ENCODE measurements at places on chromosomes 2 and 18.

DNA sequence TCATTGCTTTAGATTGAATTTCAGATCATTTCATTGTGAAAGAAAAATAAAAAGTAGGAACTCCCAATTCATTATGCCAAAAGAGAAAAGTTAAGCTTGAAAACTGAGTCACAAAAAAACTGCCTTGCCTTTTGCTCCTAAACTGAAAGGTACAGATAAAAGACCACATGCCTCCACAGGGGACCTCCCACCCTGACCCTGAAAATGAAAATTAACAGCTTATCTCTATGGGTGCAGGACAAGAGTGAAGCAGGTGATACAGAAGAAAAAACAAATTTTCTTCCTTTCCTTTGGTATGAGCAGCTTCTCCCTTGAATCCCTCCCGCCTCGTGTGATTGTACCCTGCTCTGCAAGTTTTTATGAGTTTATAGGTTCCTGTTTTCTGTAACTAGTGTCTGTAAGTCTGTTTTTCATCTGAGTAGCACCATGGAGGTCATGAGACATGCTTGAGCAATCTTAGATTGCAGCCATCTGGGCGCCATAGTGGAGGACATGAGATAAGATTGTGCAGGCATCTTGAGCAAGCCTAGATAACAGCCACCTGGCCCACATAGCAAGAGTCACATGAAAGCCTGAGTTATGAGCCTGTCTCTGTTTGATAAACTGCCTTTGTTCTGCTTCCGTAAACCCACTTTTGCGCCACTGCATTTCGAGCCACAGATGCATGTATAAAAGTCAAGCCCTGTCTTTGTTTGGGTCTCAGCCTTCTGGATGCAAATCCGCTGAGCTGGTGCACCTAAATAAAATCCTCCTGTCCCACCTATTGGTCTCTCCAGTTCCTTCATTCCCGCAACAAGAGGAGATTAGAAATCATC lies 56.2 kb upstream of the DYNC1I2 start:
- no peak for DNase-seq

DNA sequence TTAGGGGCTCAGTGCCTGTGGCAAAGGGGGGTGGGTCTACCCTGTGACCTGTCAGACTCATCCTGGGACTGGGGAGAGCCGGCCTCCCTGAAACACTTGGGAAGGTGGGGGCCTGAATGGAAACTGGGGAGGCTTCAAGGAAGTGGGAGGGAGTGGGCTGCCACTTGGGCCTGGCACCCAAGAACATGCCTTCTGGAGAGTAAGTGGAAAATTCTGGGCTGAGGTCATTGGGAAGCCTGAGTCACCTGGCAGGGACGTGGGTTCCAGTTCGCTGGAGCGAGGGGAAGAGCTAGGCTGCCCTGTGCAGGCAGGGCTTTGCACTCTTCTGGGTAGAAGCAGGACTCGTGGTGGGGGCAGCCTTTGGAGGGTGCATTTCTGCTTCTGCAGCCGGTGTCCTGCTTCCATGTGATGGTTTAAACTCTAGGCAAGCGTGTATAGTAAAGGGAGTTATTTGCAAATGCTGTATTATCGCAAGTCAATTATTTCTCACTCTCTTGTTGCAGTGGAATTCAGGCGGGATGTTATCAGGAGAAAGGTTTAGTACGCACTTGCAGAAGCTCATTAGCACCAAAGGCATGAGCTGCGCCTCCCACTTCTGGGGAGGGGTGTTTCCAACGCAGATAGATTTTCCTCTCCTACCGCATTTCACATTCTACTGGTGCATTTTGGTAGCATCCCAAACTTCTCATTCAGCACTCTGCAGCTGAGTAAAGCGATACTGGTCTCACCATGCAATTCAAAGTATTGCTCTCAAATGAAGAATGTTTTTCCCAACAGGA lies 3.8 kb downstream of the LRRFIP1 start:
- no peak for DNase-seq

GRCh38 chr2:1837022-1837421 lies 92.7 kb upstream of the PXDN start:
- no peak for DNase-seq

DNA sequence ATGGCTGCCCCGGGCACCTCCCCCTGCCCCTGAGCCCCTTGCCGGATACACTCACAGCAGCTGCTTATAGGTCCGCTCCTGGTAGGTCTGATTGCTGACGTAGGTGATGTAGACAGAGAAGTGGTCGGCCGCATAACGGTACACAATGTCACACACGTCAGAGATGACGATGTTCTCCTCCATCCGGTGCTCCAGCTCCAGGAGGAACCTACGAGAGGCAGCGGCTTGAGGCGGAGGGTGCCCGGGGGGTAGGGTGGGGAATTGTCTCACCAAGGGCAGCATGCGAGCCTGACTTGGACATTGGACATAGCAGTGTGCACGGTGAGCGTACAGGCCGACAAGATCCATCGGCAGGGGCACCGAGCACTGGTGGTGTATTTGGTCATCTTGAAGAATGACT lies 22.8 kb downstream of the SNORC start:
- no peak for DNase-seq

DNA sequence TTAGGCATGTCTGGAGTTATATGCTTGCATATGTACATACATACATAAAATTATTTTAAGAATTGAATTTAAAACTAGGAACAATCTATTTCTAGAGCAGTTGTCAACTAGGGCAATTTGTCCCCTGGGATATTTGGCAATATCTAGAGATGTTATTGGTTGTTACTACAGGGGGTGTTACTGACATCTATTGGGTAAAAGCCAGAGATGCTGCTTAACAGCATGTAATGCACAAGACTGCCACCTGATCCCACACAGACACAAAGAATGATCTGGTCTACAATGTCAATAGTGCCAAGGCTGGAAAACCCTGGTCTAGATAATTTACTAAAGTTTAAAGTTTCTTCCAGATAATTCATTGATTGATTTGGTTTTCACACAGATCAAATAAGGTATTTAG lies 185.3 kb downstream of the NYAP2 start:
- no peak for DNase-seq

GRCh38 chr18:72922895-72923294 lies 55.1 kb upstream of the NETO1 start:
- DNase-seq: no peak

DNA sequence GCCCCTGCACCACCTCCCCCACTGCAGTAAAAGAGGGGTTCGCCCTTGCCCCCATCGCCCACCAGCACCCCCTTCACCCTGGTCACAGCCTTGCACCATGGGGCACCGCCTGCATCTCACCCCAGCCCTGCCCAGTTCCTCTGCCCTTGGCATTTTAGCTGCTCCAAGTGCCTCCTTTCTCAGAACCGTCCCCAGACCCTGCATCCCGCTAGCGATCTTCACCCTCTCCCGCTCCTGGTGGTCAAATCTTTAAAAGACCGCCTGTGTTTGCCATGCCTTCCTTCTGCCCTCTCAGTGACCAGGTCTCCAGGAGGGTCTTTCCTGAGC lies 114.7 kb upstream of the OTOS start:
- no peak for DNase-seq

DNA sequence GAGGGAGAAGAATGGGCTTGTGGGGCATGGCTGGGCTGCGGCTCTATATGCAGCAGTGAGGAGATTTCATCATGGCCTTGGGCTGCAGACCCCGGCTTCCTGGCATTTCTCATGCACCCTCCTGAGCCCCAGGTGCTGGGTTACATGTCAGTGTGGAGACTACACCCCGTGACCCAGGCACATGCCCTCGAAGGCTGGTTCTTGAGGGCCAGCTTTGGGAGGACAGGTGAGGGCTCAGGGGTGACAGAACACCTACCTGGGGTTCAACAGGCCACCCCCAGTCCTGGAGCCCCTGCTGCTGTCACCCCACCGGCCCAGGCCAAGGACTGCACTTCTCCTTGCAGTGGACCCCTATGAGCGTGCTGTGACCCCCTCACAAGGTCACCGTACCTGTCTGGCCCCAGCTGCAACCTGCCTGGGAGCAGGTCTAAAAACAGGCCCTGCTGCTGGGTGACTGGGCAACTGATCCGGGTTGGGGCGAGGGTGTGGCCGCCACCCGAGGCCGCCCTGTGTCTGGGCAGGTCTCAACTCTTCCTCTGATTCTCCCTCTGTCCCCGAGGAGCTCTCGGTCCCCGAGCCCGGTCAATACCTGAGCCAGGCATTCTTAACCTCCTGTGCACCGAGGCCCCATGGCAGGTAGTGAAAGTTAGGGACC lies 94.8 kb upstream of the OTOS start:
- DNase-seq: no peak

DNA sequence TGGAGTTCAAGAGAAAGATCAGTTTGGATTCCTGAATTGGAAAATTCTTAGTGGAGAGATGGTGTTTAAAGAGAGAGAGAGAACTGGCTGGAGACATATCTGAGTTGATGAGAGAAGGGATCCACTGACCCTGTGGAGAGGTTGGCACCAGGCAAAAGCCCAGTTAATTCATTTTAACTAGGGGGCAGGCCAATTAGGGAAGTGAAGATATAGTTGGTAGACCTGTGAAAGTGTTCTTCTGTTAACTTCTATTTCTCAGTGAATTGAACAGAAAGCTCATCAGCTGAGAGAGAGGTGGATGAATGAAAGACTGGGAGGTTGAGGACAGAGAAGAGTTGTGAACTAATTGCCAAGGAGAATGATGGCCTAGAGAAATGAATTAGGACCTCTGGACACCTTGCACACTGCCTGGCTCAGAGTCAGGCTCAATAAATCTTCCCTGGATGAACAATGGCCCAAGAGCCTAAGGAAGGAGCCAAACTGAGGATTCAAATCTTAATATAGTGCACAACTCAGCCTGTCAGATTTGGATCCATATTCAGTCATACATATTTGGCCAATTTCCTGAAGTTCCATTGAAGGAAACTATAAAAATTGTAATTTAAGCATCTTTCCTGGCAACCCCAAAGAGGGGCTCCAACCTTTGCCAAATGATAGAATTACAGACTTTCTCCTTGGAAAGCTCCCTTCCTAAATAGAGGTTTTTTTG lies 82.2 kb upstream of the RMDN2 start:
- DNase-seq: no peak

DNA sequence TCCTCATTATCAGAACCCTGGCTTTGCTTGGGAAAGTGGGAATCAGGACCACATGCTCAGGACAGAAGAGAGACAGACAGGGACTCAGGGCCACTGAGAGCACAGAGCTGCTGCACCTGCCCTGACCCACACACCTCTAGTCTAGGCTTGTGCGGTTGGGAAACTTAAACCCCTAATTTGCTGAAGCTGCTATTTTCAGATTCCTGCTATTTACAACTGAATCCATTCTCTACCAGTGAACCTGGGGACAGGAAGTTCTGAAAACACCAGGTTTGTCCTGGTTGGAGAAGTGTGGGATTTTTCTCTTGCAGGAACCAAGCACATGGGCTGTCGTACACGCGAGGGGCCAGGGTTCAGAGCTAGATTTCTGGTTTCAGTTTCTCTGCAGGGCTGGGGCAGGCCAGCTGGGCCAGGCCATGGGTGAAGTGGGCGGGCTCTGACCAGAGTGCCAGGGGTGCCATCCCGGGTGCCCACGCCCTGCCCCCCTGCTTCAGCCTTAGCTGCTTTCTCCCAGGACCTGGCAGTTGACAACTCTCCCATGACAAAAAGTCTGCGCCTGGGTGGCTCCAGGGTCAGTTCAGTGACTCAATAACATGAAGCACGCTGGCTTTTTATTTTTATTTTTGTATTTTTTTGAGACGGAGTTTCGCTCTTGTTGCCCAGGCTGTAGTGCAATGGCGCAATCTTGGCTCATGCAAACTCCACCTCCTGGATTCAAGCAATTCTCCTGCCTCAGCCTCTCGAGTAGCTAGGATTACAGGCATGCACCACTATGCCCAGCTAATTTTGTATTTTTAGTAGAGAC lies 51.3 kb upstream of the SLC1A4 start:
- DNase-seq: no peak

DNA sequence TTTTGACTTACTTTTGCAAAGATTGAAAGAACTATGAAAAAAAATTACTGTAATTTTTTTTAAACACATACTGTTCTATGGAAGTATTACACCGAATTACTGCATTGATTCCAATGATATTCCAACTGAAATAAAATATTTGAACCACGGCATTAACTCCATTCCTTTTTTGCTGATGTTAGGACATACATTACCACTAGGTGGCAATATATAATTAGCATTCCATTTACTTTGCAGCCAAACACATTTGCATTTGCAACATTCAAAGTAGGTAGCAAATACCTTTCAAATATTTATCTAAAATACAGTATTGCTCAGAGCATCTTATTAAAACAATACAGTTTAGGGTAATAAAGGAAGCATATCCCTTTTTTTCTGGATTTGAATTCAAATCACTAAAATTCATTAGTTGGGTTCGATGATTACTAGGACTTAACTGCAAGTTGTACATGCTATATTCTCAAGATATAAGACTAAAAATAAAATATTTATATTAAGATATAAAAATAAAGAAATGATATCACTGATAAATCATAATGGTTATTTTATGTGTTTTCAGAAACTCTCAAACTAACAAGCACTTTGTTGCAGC lies 31.3 kb downstream of the LANCL1 start:
- no peak for DNase-seq

All from effector CD4-positive, alpha-beta T cell (primary cell).